ENCODE measurements at places on chromosomes 13 and 19. TPM values are rescaled to one million over a fixed set of nuclear protein-coding genes. Genes with fewer than 3 reads are reported as not detected.

GRCh38 chr19:42122691-42123607, 9.3 kb downstream of the POU2F2 start:
- H3K4me1 ChIP-seq: peaks cover 15% of the 10 kb centered on the region
- no peaks in the 10 kb centered on the region for H3K27me3 ChIP-seq
- no peak overlapping the region for H3K4me3 ChIP-seq
- peak overlapping the region; percentile 20 for H3K27ac ChIP-seq
- no peaks in the 10 kb centered on the region for H3K36me3 ChIP-seq
- DNase-seq: no peak

DNA sequence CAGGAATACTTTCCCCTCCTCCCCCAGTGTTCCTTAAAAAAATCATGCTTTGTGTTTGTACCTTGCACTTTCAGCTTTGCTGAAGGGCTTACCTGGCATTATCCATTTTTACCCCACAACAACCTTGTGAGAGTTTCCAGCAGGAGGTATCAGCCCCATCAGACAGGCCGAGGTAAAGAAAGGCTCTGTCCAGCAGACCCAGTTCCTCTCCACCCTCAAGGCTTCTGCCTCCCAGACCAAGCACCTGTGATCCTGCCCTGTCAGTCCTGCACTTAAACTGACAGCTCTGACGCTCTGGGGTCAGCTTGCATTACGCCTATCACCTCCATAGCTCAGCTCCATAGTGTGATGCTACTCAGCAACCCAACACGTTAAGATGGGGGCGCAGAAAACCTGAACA, 803.1 kb downstream of the UQCRFS1 start:
- H3K27ac ChIP-seq: no peak overlapping the region
- no peak for DNase-seq
- no peak overlapping the region for H3K4me3 ChIP-seq
- no peaks in the 10 kb centered on the region for H3K36me3 ChIP-seq

- no peaks in the 10 kb centered on the region for H3K27me3 ChIP-seq
- no peak overlapping the region for H3K27ac ChIP-seq
- H3K4me3 ChIP-seq: no peak overlapping the region
- H3K4me1 ChIP-seq: peaks cover 10% of the 10 kb centered on the region
- peak; percentile 82 for DNase-seq
- H3K36me3 ChIP-seq: peaks cover 7% of the 10 kb centered on the region
Measured at GRCh38 chr19:45882652-45883585, 3.0 kb downstream of the IRF2BP1 start.

DNA sequence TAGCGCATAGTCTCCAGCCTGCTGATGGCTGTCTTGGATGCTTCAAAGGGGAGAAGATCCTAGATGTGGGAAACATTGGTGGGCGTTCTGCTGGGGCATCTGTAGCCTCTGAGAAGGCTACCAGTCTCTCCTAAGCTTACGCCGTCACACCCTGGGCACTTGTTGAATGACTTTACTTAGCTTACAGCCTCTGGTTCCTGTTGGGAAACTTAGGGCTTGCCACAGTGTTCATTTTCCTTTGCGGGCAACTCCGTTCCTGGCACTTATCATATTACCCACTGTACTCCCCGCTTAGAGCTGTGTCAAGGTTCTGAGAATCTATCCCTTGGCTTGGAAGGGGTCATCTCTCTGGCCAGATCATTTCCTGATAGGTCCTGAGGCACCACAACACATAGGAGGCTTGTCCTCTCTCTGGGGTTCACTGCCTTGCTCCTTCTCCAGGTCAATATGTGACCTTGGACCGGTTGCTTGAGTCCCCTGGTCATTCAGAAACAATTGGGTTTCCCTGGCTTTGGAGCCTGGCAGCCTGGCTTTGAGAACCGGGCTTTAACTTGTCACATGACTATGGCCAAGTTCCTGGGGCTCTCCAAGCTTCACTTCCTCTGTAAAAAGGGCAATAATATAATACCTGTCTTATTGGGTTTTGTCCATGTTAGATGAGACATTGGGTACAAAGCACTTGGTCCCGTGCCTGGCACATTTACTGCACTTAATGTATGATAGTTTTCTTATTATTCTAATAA, 20.5 kb upstream of the ALOX5AP start:
- no peaks in the 10 kb centered on the region for H3K27me3 ChIP-seq
- no peak overlapping the region for H3K4me3 ChIP-seq
- peaks cover 20% of the 10 kb centered on the region for H3K4me1 ChIP-seq
- no peaks in the 10 kb centered on the region for H3K36me3 ChIP-seq
- no peak overlapping the region for H3K27ac ChIP-seq

FXYD1 gene
- 0.18 TPM for total RNA-seq

Measured in IMR-90 (cell line).